ENCODE measurements at places on chromosomes 7 and 10.

DNA sequence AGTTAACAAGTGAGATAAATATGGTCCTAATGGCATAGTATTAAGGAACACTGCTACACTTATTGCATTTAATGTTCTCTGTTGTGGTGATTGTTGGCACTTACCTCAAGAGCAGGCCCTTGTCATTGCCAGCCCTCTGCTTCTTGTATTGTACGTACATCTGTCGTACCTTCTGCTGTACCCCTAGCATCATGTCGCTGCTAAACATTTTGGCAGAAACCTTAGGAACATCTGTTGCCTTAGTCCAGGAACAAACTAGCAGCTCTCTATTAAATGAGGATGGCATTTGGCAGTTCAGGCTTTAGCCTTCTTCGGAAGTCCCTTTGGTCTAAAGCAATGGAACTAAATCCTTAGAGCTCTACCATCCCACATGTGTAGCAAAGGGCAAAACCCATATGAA is 47.6 kb downstream of the PRKG1 start:
- no peak for DNase-seq

DNA sequence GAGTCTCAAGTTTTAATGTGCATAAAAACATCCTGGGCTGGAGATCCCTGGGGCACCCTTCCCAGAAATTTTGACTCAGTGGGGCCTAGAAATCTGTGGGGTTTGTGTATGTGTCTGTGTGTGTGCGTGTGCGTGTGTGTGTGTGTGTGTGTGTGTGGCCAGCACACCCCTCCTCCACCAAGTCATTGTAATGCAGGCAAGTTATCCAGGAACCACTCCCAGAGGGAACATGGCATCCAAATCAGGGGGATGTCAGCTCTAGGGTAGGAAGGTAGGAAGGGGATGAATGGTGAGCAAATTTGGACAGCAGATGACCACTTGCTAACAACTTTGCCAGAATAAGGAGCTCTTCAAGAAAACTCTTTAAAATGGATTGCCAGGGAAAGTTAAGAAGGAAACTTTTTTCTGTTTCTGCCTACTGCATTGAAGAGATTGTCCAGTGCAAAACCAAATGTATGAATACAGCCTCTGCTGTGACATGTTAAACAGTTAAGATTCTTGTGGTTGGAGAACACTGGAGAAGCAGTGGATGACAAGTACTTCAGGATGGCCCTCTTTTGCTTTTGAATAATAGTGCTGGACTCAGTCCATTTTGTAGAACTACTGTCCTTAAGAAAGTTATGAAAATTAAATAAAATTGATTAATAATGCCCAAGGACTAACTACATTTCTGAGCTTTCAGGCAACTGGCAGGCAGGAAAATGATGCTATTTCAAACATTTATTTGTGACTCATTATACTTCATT is 12.3 kb downstream of the STAMBPL1 start:
- no peak for DNase-seq

GRCh38 chr10:88828310-88828709 is 23.3 kb downstream of the ANKRD22 start:
- no peak for DNase-seq

- peak; percentile 47 for DNase-seq
Measured at GRCh38 chr10:11742009-11742778, at the start of gene ECHDC3. Gene ECHDC3 (plus strand): TSS chr10:11742382. CDS start chr10:11742577, 195 bp downstream.

Data from Peyer's patch (tissue), 4 donors.